Cortex of kidney (tissue), 1 donor: ENCODE measurements at places on chromosomes 6 and 20.

DNA sequence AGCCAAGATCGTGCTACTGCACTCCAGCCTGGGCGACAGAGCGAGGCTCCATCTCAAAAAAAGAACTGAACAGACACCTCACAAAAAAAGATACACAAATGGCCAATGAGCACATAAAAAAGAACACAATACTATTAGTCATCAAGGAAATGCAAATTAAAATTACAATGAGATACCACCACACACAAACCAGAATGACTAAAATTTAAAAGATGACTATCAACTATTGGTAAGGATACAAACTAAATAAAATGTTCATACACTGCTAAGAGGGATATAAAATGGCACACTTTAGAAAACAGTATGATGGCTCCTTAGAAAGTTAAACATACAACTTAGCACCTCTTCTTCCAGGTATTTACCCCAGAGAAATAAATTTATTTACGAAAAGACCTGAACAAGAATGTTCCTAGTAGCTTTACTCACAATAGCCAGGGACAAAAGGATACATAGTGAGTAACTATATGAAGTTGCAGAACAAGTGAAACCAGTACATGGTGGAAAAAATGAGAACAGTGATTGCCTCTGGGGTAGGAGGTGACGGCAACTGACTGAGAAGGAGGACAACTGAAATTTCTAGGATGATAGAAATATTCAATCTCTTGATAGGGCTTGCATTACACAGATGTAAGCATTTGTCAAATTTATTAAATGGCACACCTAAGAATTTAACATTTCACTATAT, 53.2 kb downstream of the FAM8A1 start:
- no peak for DNase-seq

- no peak for DNase-seq
Measured at GRCh38 chr6:130932921-130933320, 105.7 kb downstream of the SMLR1 start.

- DNase-seq, result no peak
Measured at GRCh38 chr6:104473021-104473429, 386.7 kb downstream of the HACE1 start.

DNA sequence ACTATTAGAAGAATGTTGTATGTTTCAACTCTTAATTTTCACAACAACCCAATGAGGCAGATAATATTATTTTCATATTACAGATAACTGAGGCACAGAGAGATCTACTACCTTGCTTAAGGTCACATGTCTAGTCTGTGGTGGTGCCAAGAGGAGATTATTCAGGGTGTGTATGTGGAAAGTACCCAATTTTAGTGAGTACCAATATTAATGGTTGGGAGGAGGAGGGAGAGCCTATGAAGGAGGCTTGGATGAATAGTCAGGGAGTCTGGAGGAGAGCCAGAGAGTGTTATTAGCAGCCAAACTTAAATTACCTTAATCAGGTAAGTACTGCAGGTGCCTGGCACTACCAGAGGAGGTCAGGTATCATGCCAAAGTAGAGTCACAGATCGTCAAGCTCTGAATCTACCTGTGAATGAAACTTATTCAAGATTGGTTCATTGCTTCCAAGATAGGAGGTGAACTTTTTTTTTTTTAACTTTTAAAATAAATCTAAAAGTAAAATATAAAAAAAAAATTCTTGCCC, 10.9 kb upstream of the CALHM6 start:
- DNase-seq, result no peak

- no peak for DNase-seq
Measured at GRCh38 chr6:27706431-27706830, 205.8 kb downstream of the OR2B2 start.

DNA sequence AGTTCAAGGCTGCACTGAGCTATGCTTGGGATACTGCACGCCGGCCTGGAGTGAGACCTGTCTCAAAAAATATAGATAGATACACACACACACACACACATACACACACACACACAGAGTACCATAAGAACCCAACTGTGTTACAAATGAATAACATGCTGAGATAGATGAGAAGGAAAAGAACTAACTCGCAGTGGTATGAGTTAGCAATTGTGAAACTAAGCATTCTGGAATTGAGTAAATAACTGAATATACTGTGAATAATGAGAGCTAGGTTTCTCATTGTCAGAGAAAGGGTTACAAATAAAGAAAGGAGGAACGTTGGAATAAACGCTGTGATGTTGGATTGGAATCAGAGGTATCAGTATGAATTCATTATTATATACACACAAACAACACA, 14.6 kb upstream of the FAXC start:
- no peak for DNase-seq

GRCh38 chr6:15073344-15073789, 172.5 kb upstream of the JARID2 start:
- no peak for DNase-seq

DNA sequence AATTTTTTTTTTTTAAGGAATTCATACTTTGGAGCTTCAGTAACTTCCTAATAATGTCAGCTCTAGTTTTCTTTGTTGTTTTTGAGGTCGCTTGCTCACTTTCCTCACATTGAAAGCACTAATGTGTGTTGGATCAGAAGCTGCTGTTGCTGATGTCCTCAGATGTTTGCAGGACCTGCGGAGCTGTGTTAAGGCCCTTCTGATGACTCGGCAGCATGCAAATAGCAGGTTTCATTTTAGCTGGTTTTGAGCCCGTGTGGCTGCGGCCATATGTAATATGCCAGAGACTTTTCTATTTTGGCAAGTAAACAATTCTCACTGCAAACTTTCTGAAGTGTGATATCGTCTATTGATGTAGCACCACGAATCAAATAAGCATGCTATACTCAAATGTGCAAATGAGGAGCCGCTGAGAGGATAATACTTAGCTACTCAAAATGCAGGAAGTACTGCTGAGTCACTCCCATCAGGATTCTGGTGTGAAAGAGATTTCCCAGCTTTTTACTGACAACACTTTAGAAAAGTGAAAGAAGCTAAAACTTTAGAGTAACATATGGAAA, 187.8 kb downstream of the SASH1 start:
- no peak for DNase-seq

- no peak for DNase-seq
Measured at GRCh38 chr20:42159808-42160207, 541.6 kb upstream of the CHD6 start.

DNA sequence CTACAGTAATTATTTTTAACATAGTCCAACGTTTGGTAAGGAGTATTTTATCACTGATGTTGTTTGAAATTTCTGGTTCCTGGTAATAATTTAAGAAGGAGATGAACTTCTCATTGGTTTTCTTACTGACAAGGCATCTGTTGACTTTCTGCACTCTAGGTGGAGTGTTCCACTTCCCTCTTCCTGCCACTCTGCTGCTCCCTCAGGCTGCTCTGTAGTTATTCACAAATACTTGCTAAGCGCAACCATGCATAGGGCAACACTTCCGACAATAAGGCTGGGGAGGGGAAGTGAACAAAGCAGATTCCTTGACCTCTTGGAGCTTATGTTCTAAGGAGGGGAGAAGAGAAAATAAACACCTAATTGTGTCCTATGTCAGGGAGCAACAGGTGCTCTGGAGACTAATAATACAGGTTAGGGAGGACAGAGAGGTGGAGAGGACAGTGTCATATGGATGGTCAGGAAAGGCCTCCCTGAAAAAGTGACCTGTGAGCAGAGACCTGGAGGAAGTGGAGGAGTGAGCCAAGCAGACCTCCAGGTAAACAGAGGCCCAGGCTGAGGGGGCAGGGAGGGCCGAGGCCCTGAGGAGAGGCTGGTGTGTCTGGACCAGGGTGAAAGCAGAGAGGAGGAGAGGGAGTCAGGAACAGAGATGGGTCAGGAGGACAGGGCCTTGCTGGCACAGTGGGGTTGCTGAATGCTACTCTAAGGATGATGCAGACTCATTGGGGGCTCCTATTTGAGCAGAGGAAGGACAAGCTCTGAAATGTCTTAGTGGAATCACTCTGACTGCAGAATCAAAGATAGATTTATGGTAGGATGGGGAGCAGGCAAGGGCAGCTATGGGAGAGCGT, 134.8 kb upstream of the SLC24A3 start:
- DNase-seq, result no peak

DNA sequence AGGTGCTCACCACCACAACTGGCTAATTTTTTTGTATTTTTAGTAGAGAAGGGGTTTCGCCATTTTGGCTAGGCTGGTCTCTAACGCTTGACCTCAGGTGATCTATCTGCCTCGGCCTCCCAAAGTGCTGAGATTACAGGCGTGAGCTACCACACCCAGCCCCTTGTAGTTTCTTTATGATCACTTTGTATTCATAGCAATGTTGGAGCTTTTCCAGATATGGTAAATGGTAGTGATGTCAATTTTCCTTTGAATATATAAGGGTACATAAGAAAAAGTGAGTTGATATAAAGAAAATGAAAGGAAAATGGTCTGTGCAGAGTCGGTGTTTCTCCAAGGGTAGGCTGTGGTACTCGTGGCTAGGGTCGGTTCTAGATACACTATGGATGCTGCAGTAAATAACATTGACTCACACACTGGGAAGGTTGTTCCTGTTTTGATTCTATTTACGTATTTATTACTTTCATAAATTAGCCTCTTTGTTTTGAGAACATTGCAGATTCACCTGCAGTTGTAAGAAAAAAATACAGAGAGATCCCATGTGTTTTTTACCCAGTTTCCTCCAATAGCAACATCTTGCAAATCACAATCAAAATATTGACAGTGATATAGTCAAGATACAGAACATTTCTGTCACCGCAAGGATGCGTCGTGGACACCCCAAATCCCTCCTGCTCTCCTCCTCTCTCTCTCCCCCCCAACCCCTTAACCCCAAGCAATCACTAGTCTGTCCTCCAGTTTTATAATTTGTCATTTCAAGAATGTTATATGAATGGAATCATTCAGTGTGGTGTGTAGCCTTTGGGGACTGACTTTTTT, 2.5 kb downstream of the ZNF831 start:
- no peak for DNase-seq

DNA sequence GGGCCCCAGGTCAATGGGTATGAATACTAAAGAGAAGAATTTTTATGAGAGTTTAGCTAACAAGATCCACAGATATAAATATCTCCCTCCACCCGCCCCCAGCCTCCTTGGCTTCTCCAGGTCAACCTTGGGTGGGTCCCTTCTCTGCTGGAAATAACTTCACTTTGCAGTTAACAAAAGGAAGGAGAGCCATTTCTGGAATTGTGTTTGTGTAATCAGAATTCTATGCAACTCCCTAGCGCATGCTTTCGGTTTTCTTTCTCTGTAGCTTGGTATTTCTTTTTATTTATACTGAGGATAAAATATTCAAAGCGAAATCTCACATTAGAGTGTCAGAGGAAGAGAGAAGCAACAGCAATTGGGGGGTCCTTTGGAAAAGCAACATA, 27.1 kb downstream of the RIPOR2 start:
- no peak for DNase-seq

DNA sequence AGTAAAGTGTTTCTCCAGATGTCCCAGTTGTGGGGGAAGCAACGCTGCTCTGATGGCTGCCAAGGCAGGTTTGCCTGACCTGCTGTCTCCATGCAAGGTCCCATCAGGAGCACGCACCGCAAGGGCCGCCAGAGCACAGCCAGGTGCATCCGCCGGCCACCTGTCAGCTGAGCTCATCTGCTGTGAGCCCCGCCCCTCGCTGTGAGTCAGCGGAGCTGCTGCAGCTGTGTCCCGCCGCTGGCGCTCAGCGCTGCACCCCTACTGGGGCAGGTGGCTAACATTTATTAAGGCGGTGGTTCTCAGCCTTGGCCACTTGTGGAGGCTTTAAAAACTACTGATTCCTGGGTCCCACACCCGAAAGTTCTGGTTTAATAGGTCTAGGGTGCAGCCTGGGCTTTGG, 225.7 kb downstream of the UST start:
- no peak for DNase-seq

DNA sequence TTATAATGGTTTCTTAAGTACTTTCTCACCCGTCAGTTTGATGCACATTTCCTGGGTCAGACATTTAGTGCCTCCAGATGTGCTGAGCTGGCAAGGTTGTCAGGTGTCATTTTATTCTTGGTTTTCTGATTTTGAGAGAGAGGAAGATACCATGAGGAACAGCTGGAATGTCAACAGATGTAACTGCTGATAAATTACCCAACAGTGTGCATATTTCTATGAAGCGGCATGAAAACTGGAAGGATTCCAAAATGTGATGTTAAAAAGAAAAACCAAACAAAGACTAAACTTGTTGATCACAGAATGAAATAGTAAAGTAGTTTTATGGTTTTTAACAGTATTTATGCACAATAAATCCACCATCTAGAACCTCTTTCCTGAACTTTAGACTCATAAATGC, 447.3 kb downstream of the HDGFL1 start:
- no peak for DNase-seq

DNA sequence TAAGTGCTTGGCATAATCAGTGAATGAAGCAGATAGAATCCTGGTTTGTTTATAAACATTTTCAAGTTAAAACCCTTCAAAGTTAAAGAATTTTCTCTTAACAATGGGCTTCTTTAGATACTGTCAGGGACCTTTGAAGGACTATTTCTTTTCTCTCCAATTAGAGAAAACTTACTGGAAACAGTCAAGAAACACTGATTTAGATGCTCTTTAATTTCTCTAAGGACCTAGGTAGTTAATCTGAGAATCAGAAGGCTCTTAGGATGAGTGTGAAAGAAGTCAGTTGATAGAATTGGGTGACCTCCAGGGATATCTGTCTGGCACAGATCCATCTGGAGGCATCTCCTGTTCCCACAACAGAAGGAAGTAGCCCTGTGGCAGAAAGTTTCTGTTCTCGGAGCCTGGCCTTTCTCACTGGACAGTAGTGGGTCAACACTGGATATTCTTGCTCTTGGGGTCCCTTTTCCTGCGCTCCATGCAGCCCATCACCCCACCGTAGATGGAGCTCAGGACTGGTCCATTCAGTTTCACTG, 22.5 kb downstream of the KIAA0408 start:
- DNase-seq, result no peak
